ENCODE measurements at places on chromosomes 1 and 21.

- no peak for DNase-seq
These were observed 21.4 kb upstream of the NADK start for GRCh38 chr1:1799716-1800115.

- no peak for DNase-seq
These were observed 2.4 kb downstream of the RAP1GAP start for GRCh38 chr1:21666576-21667320.

GRCh38 chr1:246271516-246271915 is 235.6 kb downstream of the SMYD3 start:
- DNase-seq: no peak

- peak; percentile 79 for DNase-seq
These were observed 4.0 kb downstream of the S100A16 start for GRCh38 chr1:153608742-153609584.

DNA sequence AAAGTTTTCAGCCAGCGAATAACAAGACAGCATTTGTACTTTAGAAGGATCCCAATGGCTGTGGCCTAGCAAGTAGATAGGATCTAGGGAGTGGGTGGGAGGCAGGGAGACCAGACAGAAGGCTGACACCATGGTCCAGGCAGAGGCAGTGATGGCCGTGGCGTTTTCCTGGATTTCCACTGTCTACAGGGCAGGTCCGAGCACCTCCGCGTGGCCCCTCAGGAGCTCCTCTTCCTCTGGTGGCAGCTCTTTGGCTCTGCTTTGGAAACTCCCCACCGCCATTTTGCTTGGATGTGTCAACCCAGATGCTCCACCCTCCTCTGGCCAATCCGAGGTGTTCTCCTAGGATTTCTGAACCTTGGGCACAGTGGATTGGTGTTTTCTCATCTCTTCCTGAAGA is 25.1 kb downstream of the PADI4 start:
- no peak for DNase-seq

DNA sequence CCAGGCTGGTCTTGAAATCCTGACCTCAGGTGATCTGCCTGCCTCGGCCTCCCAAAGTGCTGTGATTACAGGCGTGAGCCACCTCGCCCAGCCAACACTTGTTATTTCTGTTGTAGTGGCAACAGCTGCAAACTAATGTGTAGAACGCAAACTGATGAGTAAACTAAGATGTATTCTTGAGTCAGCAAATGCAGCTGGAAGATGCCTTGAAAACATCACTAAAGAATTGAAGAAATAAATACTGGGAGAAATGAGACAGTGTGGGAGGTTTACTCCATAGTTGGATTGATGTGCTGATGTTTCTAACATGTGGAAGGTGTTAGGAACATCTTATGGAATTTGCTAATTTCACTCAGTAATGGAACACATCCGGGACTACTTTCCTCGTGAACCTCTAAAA is 61.3 kb upstream of the KCNE2 start:
- no peak for DNase-seq

- DNase-seq: no peak
These were observed 6.7 kb downstream of the DR1 start for GRCh38 chr1:93352376-93352775.

GRCh38 chr1:151513626-151514121 is 2.5 kb downstream of the CGN start:
- no peak for DNase-seq

GRCh38 chr1:206706298-206706791 is 21.6 kb downstream of the MAPKAPK2 start:
- DNase-seq: no peak

GRCh38 chr1:215517441-215517891 is 49.6 kb upstream of the KCTD3 start:
- DNase-seq: no peak

Measured in left ventricle myocardium superior (tissue), 1 donor.